ENCODE measurements at places on chromosomes 1 and 21. TPM values are rescaled to one million over a fixed set of nuclear protein-coding genes. Genes with fewer than 3 reads are reported as not detected.

- no peak for DNase-seq
Measured at GRCh38 chr1:112997781-112998180, 41.8 kb upstream of the SLC16A1 start.

Gene PGLYRP4
- not detected for polyA plus RNA-seq

- no peak for DNase-seq
Measured at GRCh38 chr1:26285366-26286063, 5.6 kb downstream of the SH3BGRL3 start.

DNA sequence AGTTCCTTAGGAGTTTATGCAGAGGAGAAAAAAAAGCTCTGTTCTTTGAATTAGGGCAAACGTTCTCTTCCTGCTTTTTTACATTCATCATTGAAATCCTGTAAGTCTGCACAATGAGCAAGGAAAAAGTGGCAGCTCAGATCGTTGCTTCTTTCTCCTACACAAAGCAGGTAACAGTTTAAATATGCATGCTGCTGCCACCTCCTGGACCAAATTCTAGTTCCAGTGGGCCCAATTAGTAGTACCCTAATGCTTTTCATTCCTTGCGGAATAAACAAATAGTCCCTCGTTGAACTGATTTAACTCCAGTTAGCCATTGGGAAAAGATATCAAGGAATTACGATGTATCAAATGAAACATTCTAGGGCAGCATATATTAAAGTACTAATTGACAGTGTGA lies 20.1 kb downstream of the YTHDF2 start:
- DNase-seq, result no peak

Gene MATN1
- not detected for polyA plus RNA-seq

GRCh38 chr1:46444466-46444865 lies 45.2 kb upstream of the DMBX1 start:
- DNase-seq, result no peak

DNA sequence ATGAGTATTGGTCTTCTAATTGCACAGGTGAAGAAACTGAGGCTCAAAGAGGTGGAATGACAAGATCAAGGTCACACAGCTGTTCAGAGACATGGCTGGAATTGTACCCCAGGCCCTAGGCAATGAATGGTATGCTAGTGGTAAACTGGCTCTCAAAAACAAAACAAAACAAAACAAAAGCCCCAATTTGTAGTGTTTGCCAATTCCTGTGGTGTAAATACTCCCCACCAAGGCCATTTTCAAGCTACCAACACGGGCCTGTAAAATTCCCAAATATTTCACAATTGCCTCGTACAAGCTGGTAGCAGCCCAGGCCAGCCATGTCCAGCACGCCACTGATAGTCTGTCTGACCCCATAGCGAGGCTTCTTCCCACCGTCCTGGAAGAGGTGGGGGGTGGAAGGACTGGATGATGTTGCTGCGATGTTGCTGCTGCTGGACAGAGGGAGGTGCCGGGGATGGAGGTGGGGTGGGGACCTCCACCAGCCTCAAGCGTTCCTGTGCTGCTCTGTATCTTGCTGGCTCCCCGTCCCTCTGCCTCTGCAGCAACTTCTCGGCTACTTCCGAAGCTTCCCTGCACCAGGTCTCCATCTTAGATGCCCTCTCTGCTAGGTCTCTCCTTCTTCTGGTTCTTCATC lies 62.2 kb upstream of the RUNX3 start:
- no peak for DNase-seq

GRCh38 chr1:46772571-46772970 lies 26.3 kb upstream of the CYP4B1 start:
- no peak for DNase-seq

DNA sequence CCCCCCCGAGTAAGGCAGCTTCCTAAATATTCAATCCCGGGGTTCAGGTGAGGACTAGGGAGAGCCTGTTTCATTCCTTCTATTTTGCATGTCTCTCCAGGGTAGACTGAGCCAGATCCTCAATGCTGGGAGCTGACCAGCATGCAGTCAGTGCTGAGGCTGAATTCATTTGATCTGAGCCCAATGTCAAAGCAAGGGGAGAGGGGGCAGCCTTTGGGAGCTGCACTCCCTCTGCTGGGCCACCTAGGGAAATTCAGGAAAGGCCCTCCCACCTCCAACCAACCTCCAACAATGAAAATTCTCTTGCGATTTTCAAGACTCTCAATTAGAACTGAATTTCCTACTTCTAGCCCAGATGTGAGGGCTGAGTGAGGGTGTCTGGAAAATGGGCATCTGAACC lies 371.2 kb downstream of the NPHP4 start:
- no peak for DNase-seq

- no peak for DNase-seq
Measured at GRCh38 chr21:24023402-24023801, 1583.9 kb downstream of the MRPL39 start.

Gene SIKE1
- 20.4 TPM for polyA plus RNA-seq

GRCh38 chr21:35559128-35559828 lies 501.0 kb downstream of the SETD4 start:
- DNase-seq, result no peak

Gene KRTAP15-1
- not detected for polyA plus RNA-seq

Gene ARHGEF16
- polyA plus RNA-seq, result 0.43 TPM

DNA sequence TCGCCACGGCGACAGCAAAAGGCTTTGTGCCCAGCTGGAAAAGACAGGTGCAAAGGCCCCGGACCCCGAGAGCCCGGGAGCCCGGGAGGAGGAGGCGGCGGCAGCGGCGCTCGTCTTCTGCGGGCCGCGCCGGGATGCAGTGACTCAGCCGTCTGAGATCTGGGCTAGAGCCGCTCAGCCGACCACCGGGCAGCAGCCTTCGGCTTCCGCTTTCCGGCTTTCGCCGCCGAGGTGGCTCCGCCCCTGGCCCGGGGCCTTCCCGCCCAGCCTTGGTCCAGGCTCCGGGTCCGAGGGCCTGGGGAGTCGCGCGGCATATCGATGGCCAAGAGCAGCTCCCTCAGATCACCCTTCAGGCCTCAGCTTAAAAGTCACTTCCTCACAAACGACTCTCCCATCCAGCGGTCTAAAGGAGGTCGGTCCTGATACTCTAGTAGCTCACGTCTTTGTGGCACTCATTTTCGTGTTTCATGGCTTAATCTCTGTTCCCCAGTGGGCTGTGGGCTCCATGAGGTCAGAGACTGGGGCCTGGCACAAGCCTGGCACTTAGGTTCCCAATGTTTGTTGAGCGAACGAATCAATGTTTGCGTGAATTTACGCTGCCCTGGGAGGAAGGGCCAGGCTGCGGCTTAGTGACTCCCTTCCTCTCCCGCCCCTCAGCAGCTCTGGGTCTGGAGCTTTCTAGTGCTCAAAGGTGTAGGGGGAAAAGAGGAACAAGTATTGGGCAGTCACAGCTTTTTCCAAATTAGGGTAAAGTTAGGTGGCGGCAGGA lies at the start of gene PHTF1:
PHTF1 (minus strand) TSS at position 154 of the 769 bp plus-strand sequence. CDS start 783 bp downstream, outside the sequence.
- peak; percentile 85 for DNase-seq

DNA sequence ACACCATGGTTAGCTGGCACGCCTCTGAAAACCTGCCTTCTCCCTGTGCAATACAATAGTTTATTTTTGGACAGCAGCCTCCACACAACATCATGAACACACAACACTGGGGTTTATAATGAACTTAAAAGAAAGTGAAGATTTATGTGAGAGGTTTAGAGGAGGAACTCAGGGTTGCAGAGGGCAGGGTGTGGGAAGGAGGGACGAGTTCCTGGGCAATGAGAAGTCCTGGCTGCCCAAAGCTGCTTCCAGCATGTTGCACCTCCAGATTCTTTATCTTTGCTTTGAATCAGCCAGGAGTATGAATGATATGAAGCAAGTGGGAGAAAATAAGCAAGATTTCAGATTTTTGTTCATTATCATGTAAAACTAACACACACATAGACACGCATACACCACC lies 11.3 kb upstream of the LRRC8D start:
- no peak for DNase-seq

GRCh38 chr1:150772326-150772725 lies 6.7 kb upstream of the CTSS start:
- no peak for DNase-seq

DNA sequence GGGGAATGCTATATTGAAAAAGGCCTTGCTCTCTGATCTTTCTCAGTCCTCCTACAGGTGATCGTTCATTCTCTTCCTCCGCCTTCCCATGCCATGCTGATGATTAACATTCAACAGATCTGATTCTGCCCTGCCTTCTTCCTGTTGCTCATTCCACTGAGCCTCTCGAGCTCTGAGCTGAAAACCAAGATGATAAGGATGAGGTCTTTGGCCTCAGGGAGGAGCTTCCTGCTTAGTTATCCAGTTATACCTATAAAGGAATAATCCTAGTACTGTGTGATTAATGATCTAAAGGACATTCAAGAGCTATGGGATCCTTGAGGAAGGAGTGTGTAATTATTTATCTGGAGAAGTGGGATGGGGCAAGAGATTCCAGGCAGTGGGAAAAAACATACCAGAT lies 25.2 kb upstream of the MAP3K7CL start:
- DNase-seq, result no peak

Gene TTC13
- polyA plus RNA-seq, result 3.7 TPM

DNA sequence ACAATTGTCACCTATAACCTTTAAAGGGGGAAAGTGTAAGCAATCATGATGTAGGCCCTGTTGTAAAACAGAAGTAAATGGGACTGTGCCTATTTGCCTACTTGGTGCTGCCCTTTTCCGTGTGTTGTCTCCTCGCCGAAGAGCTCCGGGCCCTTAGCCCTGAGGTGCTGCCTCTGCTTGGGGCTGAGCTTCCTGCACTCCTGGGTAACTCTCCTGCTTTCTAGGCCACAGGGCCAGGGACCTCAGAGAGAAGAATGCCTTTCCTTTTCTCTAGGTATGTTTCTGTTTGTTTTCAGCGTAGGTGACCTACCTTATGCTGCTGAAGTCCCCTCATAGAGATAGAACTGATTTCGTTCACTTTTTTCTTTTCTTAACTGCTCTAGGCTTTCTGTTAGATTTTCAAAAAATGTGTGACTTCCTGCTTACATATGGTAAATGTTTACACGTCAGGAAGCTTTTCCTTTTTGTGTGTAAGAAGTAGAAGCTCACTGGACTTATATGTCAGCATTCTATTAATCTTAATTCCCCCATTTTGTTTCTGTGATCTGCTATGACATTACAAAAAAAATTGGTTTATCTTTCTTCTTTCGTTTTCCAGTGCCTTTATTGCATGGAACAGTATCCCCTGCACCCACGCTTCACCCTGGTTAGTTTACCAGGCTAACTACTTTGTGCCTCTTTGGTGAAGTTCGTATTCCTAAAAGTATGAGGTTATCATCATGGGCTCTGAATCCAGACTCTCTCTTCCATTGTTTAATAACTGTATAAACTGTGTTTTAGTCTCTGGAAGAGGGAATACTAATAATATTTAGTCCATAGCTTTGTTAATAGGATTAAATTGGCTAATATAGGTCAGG lies 61.7 kb downstream of the ITSN1 start:
- DNase-seq, result no peak

- no peak for DNase-seq
Measured at GRCh38 chr1:79903321-79903720, 896.8 kb upstream of the ADGRL4 start.

DNA sequence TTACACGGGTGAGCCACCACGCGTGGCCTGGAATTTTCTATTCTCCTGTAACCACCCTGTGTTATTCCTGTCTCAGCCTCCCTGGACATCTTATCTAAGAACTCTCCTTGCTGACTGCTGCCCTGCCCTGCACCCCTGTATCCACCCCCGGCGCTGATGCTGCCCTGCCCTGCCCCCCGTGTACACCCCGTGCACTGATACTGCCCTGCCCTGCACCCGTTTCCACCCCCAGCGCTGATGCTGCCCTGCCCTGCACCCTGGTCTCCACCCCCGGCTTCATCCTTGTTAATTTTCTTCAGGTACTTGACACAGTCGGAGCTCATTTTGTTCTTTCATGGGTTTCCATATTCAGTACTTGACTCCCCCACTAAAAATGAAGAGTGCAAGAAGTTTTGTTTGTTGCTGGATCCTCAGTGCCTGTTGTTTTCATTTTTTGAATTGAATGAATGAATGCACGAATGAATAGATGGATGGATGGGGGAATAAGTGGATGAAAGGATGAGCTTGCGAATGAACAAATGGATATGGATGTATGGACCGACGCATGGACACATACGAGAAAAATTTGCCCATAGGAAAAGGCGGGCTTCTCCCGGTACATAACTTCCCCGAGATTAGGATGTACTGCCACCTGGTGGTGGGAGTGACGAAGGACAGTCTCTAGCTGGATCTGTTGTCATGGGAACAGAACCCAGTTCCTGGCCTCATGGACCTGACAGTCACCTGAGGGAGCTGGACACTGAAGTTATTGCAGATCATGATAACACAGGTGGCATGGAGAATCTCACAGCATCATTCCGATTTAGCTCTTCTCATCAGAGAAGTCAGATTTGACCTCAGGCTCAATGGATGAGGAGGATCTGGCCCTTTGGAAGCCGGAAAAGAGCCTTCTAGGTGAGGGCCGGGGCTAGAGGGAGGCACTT lies 14.9 kb downstream of the AADACL4 start:
- DNase-seq, result peak; percentile 64

GRCh38 chr1:94917251-94917650 lies 9.7 kb downstream of the CNN3 start:
- DNase-seq, result no peak

Gene ESRRG
- 5.4 TPM for polyA plus RNA-seq

Gene UBE2U
- not detected for polyA plus RNA-seq

Gene ZBTB18
- polyA plus RNA-seq, result 12.5 TPM

GRCh38 chr1:208369045-208369444 lies 124.9 kb upstream of the PLXNA2 start:
- DNase-seq, result no peak

Gene PDZK1IP1
- not detected for polyA plus RNA-seq

GRCh38 chr1:205351984-205352713 lies 4.6 kb downstream of the KLHDC8A start:
- DNase-seq, result no peak

- DNase-seq, result no peak
Measured at GRCh38 chr1:26689504-26689903, 6.3 kb upstream of the ARID1A start.
